ENCODE measurements at places on chromosomes 13 and 19.
A peak's percentile ranks its signal among the peaks of the same experiment; 100 is the strongest.

DNA sequence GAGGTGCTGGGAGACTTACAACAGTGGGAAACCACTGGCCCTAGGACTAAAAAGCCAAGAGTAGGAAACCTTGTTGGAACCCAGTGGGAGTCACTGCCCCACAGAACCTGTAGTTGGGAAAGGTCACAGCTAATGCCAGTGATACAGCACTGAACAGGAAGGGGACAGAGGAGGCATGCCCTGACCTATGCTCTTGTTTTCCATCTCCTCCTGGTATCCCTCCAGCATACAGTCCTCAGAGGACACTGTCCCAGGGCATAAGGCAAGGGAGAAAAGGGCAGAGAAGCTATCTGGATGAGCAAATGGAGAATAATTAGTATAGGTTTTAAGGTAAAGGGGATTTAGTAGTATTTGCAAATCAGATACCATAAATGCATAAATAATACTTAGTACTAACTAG, 11.2 kb upstream of the TBC1D4 start:
- DNase-seq, result no peak

- DNase-seq, result no peak
Measured at GRCh38 chr19:18839465-18840287, 7.9 kb downstream of the UPF1 start.

- no peak for DNase-seq
Measured at GRCh38 chr13:22120646-22121045, 449.8 kb downstream of the FGF9 start.

DNA sequence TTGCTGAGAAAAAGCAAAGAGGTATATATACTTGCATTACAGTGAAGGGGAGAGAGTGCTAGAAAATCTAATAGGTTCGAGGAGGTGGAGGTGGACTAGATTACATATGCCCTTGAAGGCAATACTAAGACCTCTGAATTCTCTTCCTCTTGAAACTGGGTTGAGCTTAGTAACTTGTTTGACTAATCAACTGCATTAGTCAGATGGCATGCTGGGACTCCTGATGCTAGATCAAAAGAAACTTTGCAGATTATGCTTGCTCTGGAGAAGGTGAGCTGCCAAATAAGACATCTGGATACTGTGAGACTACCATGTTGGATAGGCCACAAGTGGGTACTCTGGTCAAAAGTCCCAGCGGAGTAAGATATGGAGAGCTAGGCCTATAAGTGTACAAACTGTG, 331.3 kb downstream of the KLF5 start:
- no peak for DNase-seq

DNA sequence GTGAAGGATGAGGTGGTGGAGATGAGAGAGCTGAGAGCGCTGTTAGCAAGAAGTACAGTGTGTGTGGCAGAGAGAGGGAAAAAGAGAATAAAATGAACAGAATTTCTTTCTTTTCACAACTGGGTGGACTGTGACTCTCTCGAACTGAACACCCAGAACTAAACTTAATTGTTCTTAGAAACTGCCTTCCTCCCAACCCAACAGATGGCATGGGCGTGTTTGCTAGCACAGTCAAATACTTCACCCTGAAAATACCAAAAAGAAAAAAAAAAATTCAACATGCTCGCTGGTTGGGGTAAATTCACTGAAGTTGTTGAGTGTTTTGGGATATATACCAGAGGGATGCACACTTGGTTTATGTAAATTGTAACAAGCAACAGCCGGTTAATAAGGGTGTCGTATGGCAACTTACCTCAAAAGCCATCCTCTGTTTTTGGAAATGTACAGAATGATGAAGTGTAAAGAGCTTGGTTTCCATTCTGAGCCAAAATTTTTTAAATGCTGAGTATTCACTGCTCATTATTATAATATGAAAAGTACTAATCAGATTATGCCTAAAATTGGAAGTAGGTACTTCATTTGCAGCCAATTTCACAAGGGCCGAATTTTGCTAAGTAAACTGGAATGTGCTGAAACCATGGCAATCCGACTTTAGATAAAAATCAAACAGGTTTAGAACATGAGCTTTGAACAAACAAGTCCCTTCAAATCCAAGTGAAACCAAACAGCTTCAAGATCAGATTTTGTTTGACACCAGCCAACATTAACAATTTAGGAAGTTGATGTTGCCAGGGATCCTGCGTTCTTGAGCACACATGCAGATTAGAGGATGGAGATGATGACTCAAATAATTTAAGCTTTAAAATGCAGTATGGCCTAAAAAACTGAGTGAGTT, 115.8 kb downstream of the ZIC5 start:
- no peak for DNase-seq

DNA sequence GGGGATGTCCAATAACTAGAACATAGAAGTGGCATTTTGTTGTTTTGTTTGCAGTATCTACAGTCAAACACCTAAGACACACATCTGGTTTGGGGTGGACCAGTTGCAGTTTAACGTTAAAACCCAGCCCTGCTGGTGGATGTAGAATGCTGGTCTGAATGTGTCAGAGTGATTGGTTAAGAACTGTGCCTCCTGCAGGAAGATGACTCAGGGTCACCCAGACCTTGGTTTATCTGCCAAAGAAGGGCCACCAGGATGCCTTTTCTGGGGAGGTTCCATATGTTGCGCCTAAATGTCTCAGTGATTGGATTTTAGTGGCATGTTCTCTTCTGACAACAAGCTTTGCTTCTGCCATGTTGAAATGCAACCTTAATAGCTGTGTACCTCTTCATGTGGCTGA, 23.1 kb downstream of the ZNF536 start:
- DNase-seq, result no peak

GRCh38 chr13:20824762-20825476, 51.2 kb upstream of the EEF1AKMT1 start:
- peak; percentile 15 for DNase-seq

- DNase-seq, result no peak
Measured at GRCh38 chr19:35120492-35120891, 4.9 kb downstream of the FXYD3 start.

DNA sequence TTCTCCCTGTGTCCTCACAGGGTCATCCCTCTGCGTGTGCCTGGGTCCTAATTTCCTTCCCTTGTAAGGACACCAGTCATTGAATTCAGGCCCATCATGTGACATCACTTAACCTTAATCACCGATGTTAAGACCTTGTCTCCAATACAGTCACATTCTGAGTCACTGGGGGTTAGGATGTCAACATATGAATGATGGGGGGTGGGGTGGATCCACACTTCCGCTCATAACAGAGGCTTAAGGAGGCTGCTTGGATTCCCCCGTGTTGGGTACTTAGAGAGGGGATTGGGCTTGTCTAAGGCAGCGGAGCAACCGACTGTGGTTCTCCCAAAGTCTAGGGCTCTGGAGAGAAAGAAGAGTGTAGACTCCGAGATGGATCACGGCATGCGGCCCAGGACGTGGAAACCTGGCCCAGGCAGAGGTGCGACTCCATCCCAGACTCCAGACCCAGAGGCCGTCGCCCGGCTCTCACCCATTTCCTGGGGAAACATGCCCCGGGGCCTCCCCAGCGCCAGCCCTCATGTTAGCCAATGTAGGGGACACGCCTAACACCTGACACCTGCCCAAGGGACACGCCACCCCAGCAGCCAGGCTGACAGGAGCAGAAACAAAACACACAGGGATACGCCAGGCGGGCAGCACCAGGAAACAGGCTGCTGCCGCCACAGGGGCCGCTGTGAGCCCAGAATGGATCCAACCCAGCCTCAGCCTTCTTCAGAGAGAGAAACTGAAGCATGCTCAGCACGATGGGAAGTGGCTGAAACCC, 17.1 kb upstream of the IGLON5 start:
- DNase-seq, result no peak

- DNase-seq, result no peak
Measured at GRCh38 chr19:33508941-33509614, 12.5 kb downstream of the PEPD start.

GRCh38 chr13:112724788-112725345, 35.0 kb downstream of the ATP11A start:
- no peak for DNase-seq

- no peak for DNase-seq
Measured at GRCh38 chr13:30773561-30773960, 38.2 kb downstream of the ALOX5AP start.

DNA sequence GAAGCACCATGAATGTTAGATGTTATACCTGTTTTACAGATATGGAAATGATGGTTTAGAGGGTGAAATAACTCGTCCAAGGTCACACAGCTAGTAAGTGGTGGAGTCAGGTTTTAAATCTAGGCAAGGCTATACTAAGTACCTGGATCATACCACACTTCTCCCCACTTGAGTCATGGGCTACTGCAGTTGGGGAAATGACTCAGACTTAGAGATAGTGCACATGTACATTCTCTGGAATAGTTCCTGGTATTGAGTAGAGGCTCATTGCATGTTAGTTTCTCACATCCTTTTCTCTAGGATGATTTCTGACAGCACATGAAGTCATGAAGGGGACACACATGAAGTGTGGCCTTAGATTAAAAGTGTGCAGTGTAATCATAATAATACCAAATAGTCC, 76.2 kb upstream of the TNFSF11 start:
- DNase-seq, result no peak

GRCh38 chr13:20399515-20399914, 126.1 kb downstream of the CRYL1 start:
- no peak for DNase-seq

GRCh38 chr19:13057147-13057572, 45.5 kb downstream of the LYL1 start:
- no peak for DNase-seq

- no peak for DNase-seq
Measured at GRCh38 chr19:45953676-45954075, 20.0 kb downstream of the NOVA2 start.

GRCh38 chr13:73894995-73895571, 239.1 kb downstream of the KLF12 start:
- DNase-seq, result no peak

DNA sequence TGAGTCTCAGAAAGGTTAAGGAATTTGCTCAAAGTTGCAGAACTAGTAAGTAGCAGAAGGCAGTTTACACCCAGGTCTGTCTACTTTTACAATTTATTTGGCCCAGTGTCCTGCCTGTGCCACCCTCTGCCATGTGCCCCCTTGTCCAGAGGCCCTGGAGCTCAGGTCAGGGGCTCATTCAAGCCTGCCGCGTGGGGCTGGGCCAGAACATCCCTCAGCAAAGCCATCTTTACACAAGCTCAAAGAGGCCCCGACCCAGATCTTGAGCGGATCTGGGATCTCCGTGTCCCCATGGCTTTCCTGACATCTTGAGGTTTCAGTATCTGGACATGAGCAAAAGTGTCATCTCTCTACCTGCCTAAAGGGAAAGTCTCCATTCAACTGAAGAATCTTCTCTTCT, 76.4 kb upstream of the VSTM2B start:
- no peak for DNase-seq

DNA sequence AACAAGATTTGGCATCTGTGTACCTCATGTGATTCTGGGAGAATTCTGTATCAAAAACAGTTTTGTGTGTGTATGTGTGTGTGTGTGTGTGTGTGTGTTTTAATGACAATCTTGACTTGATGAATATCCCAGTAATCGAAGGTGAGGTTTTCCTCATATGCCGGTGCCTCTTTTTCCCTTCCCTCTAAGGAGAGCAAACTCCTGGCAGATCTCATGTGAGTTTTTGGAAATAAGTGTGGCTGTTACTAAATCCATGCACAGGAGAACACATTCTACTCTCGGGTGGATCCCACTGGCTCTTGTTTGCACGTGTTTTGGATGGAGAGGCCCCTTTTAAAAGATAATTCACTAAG, 29.0 kb upstream of the CEBPG start:
- no peak for DNase-seq

DNA sequence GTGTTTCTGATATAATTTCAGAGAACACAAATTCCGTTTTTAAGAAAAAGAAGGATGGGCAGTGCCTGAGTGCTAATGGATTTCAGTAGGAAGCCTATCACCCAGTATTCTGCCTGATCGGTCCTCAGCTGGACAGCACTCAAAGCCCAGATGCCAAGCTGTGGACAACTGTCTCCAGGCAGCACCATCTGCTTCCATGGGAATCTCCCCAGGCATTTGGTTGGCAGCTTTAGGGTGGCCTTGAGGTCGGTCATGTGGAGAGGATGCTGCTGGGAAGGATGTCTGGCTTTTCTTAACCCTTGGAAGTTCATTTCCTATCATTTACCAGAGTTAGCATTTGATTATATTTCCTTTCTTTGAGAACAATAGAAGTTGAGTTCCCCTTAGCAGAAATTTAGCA, 311.7 kb downstream of the TBC1D4 start:
- DNase-seq, result no peak

DNA sequence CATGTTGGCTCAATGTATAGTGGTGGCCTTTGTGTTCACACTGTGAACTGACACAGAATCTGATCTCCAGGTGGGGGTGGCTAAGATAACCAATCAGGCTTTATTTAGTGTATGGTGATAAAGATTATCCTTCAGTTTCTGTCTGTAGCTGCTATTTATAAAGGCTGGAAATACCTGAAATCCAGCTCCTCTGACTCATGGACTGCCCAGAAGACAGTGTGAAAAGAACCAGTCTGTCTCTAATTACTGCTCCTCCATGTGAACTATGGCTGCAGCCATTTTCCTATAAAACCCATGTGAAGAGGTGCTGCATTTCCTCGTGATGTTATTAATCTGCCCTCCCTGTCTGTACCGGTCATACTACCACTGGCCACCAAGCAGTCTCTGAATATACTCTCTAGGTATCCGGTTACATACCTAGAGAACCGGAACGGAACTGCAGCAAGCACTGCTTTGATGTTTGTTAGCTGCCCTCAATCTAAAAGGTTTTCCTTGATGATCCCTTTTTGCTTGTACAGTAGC, 238.0 kb downstream of the LHFPL6 start:
- no peak for DNase-seq

DNA sequence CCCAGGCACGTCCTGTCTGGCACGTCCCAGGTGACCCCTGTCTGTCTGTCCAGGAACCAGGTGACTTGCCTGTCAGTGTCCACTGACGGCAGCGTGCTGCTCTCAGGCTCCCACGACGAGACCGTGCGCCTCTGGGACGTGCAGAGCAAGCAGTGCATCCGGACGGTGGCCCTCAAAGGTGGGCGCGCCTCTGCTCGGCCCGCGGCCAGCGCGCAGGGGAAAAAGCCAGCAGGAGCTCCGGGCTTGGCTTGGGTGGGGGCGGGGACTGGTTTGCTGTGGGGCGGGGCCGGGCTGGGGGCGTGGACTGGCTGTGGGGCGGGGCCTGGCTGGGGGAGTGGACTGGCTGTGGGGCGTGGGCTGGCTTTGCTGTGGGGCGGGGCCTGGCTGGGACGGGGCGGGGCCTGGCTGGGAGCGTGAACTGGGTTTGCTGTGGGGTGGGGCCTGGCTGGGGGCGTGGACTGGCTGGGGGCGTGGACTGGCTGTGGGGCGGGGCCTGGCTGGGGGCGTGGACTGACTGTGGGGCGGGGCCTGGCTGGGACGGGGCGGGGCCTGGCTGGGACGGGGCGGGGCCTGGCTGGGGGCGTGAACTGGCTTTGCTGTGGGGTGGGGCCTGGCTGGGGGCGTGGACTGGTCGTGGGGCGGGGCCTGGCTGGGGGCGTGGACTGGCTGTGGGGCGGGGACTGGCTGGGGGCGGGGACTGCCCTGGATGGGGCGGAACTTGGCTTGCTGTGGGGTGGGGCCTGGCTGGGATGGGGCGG, 7.2 kb downstream of the WDR18 start:
- no peak for DNase-seq

- no peak for DNase-seq
Measured at GRCh38 chr19:4279530-4280422, 710 bp downstream of the SHD start.

GRCh38 chr19:38644719-38645118, 2.7 kb upstream of the ACTN4 start:
- no peak for DNase-seq

- DNase-seq, result no peak
Measured at GRCh38 chr13:111315347-111315995, 5.0 kb upstream of the TEX29 start.

Measured in GM04504 (cell line).